ENCODE measurements at places on chromosomes 6 and 20.

DNA sequence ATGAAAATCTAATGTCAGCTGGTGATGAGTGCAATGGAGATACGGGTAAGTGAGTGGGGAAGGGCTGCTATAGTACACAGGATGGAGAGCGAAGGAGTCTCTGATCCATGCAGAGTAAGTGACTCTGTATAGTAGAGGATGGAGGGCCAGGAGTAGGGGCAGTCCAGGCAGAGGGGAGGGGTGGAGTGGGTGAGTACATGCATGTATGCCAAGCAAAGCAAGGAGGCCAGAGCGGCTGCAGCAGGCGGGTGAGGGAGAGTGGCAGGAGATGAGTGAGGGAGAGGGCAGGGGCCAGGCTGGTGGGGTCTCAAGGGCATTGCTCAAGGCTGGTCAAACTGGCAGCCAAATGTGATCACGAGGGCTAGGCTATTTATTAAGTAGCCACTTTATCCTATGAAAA lies 94.0 kb downstream of the PREP start:
- DNase-seq: no peak

DNA sequence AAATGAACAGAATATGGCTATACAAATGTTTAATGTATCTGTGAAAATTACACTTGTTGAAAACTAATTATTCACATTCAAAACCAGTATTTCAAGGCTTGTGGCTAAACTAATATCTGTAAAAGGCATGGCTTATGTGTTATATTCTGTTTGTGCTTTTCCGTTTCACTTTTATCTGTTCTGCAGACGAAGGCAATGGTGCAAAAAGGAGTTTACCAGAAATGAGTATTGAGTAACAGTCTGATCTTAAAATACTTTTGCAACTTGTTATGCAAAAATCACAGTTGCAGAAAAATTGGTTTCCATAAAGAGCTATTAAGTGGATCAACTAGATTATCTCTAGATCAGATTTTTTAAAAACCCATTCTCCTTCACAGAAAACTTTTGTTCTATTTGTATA lies 9.4 kb upstream of the STX11 start:
- DNase-seq: no peak

DNA sequence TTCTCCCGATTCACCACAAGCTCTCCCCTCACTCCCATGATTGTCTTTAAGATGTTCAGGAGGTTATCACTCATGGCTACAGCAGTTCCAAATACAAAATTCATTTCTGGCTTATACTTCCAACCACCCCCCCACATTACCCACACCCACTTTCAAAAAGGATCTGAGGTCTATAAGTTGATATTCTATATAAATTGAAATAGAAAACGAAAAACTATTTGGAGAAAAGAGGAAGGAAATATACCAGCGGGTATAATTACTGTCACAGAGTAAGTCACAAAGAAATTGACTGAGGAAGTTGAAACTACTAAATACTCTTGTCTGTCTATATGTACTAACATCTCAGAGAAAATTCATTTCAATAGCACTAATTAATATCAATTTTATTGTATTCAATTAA lies 112.7 kb upstream of the TNFAIP3 start:
- DNase-seq: no peak

GRCh38 chr6:6545616-6546317 lies 42.8 kb upstream of the LY86 start:
- DNase-seq: no peak

DNA sequence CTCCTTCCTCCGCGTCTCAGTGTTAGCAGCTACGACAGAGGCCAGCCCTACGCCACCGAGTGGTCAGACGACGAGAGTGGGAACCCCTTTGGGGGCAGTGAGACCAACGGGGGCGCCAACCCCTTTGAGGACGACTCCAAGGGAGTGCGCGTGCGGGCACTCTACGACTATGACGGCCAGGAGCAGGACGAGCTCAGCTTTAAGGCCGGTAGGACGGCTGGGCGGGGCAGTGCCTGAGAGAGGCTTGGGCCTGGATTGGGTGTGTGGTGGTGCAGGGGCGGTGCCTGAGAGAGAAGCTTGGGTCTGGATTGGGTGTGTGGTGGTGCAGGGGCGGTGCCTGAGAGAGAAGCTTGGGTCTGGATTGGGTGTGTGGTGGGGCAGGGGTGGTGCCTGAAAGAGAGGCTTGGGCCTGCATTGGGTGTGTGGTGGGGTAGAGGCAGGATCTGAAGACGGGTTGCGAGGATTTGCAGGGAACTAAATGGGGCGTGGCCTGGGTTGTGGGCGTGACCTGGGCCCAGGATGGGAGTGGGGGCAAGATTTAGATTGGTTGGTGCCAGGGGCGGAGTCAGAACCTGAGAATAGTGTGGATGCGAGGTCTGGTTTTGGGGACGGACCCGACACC lies 24.4 kb downstream of the SPDEF start:
- DNase-seq: no peak

GRCh38 chr6:156899532-156900135 lies 122.5 kb downstream of the ARID1B start:
- DNase-seq: no peak
